Stimulated activated CD8-positive, alpha-beta memory T cell treated with anti-CD3 and anti-CD28 coated beads, Interleukin-12 subunit alpha, Interleukin-12 subunit beta, amount 100 ng/mL, for 1 hour (primary cell): ENCODE measurements at places on chromosomes 4 and X.

- no peak for DNase-seq
Measured at GRCh38 chrX:92260102-92260501, 480.9 kb downstream of the PCDH11X start.

GRCh38 chr4:6278801-6279197 lies 9.1 kb downstream of the WFS1 start:
- DNase-seq: no peak

- DNase-seq: no peak
Measured at GRCh38 chr4:68460085-68460484, 12.8 kb downstream of the TMPRSS11E start.

GRCh38 chr4:98199247-98199646 lies 56.0 kb upstream of the STPG2 start:
- DNase-seq: no peak

GRCh38 chrX:17470136-17470535 lies 95.1 kb downstream of the NHS start:
- DNase-seq: no peak

GRCh38 chr4:111921714-111922113 lies 223.5 kb upstream of the FAM241A start:
- DNase-seq: no peak

- no peak for DNase-seq
Measured at GRCh38 chr4:171288816-171289432, 524.3 kb upstream of the GALNTL6 start.

DNA sequence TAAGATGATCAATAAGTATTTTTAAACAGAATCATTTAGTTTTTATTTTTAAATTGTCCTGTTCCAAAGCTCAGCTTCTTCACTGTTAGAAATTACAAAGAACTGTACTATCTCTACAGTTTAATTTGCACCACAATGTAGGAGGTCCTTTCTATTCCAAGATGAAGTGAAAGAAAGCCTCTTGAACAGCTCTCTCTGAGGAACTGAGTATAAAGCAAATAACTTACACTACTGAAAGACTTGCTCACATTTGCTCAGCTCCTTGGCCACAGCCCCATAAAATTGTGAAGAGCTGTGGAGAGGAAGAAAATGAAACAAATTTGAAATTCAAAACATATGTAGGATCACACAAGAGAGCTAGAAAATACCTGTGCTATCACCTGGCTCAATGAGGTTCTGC lies 68.6 kb downstream of the ENPEP start:
- DNase-seq: no peak

GRCh38 chr4:17817027-17817426 lies 6.2 kb downstream of the NCAPG start:
- DNase-seq: no peak

DNA sequence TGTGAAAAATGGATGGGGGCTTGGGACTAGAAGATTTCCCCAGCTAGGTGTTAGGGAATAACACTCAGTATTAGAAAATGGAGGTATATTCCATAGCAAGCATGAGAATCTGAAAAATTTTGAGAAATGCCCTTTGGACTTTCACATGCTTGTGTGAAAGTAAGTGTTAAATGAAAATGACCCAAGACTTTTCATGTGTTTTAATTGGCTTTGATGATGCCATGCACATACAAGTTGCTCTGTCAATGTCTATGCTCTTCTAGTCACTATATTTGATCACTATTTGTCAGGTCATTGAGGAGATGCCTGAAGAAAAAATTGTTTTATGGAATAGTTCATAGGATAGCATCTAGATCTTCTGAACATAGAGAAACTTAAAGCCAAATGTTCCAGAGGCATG lies 147.6 kb downstream of the SH2D1A start:
- no peak for DNase-seq

DNA sequence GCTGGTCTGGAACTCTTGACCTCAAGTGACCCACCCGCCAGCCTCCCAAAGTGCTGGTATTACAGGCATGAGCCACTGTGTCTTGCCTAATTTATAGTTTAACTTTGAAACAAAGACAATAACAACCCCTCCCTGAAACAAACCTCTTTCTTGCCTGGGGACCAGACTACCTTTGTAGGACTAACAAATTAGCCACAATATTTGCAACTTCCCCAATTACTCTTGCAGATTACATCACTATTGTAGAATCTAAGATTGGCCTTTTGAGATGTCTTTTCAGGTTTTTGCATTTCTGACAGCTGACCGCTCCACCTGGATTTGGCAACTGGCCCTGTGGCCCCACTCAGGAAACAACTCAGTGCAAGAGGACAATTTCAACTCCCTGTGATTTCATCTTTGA lies 84.8 kb downstream of the AKAP4 start:
- no peak for DNase-seq

DNA sequence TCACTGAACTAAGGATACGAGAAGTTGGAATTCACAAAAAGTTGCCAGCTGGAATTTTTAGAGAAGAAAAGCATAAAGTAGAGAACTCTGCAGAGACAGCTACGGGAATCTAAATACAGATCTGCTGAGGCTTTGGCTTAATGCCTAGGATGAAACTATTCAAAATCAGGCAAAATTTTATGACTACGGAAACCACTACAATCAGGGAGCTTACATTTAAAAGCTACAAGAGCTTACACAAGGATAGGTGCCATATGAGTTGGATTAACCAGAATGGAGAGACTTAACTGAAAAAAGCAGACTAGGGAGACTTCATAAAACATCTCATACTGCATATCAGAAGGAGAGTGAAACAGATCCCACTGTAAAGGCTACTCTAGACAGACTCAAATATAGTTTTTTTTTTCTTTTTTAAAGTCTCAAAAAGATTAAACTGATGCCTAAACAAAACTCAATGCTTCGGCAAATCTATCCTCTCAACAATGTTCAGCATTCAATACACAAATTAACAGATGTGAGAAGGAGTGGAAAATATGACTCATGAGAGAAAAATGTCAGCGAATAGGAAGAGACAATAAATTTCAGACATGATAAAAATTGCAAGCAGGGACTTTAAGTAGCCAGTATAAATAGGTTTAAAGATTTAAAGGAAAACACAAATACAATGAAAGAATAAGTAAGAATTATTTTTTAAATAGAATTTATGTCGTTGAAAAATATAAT lies 586.1 kb downstream of the FSTL5 start:
- no peak for DNase-seq

DNA sequence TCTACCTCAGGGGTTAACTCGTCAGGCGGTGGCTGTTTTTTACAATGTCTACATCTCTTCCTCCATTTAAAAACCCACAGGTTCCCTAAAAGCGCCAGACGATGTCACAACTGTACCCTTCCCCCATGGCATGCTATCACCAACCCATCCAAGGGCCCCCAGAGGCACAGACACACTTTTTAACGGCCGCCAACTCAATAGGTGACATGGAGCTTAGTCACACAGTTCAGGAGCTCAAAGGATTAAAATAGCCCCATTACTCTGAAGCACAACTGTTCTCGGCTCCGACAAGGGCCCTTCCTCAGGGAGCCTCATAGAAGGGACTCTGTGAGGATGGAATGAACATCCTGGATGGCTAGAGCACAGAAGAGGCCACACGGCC lies 12.4 kb downstream of the SH3KBP1 start:
- no peak for DNase-seq

DNA sequence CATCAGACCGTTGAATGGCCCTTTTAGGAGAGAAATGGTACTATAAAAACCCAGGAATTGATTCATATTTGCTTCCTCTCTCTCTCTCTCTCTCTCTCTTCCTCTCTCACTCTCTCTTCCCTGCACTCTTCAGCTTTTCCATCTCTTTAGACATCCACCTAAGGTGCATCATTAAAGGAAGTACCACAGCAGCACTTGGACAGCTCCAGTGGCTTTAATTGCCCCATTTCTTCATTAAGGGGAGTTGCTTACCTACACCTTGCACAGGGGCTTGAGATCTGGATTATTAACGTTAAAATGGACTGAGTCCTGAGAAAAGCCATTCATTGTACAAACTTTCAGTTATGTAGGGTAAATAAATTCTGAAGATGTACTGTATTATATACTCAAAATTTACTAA lies 323.6 kb downstream of the AFF2 start:
- no peak for DNase-seq

- no peak for DNase-seq
Measured at GRCh38 chr4:19254486-19254885, 997.2 kb upstream of the SLIT2 start.

GRCh38 chr4:183335369-183335940 lies 13.2 kb upstream of the CLDN24 start:
- no peak for DNase-seq

DNA sequence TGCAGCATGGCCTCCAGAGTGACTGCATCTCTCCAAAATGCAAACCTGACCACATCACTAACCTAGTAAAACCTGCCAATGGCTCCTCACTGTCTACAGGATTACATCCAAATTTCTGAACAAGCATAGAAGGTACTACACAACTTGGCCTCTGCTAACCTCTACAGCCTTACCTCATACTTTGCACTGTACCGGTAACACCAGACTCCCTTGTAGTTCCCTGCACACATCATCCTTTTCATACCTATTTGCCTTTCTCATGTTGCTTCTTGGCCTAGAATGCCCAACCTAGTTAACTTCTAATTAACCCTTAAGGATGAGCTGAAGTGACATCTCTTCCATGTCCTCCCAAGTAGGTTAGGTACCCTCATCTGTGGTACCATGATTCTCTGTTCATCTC lies 33.4 kb upstream of the KCNE5 start:
- DNase-seq: no peak

DNA sequence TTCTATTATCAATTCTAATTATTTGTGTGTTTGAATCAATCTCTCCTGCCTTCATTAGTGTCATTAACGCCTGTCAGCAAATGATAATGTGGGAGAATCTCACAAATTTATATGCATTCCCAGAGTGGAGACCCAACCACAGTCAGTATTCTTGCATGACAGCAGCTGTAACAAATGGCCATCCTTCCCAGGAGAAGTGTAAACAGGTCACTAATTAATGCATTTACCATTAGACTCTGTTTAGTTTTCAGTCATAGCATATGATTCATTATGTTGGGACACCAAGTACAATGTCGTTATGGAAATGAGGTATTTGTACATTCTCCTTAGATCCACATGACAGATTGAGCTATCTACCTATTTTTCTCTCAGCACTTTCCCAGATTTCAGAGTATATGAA lies 50.5 kb downstream of the CT47B1 start:
- no peak for DNase-seq

GRCh38 chrX:9133426-9133825 lies 99.5 kb upstream of the FAM9B start:
- DNase-seq: no peak

- no peak for DNase-seq
Measured at GRCh38 chr4:164058776-164059445, 564.4 kb downstream of the TMA16 start.

DNA sequence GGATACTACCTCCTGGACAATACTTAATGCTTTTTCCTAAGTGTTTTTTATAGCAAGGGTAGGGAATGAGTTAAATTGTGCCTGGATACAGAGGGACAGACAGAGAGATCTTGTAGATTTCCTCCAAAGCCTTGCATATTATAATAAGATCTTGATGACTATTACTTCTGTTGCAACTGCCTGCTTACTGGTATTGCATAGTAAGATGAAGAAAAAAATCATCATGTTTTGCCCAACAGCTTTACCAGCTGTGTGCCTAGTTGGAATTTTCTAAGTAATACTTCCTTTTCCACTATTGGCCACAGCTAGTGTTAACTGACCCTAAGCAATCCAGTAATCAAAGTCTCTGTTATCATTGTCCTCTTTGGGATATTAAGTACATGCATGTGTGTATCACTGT lies 139.0 kb downstream of the DCK start:
- DNase-seq: no peak

- DNase-seq: no peak
Measured at GRCh38 chrX:57573754-57574153, 18.1 kb upstream of the ZXDB start.

- DNase-seq: no peak
Measured at GRCh38 chrX:10597871-10598270, 22.5 kb downstream of the MID1 start.

DNA sequence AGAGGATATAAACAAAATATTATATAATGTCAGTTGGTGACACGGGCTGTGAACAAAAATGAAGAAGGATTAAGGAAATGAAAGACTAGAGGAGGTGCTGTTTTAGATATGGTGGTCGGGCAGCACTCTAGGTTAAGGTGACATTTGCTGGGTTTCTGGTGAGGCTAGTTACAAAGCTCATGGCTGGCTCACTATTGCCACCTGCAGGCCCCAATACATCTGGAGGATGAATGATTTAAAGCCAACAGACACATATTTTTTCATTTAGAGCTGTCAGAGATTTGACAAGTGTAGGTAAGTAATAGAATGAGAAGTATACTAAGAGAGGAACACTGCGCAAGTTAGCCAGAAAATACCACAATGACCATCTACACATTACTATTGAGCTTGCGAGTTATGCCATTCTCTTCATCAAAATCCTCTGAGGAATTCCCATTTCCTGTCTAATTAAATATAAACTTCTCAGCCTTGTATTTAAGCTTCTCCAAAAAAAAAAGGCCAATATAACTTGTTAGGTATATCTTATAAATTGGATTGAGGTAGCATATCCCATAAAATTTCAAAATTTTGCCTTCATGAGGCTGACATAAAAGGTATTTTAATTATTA lies 6.4 kb upstream of the FGG start:
- no peak for DNase-seq

DNA sequence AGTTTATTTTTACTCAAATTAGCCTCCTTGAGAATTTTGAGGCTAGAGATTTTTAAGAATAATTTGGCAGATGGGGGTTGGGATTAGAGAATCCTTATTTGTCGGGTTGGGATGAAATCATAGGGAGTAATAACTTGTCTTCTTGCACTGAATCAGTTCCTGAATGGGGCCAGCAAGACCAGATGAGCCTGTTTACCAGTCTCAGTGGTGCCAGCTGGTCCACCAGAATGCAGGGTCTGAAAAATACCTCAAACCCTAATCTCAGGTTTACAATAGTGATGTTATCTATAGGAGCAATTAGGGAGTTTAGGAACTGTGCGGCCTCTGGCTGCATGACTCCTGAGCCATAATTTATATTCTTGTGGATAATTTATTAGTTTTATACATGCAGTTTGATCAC lies 705.9 kb upstream of the AGA start:
- no peak for DNase-seq

DNA sequence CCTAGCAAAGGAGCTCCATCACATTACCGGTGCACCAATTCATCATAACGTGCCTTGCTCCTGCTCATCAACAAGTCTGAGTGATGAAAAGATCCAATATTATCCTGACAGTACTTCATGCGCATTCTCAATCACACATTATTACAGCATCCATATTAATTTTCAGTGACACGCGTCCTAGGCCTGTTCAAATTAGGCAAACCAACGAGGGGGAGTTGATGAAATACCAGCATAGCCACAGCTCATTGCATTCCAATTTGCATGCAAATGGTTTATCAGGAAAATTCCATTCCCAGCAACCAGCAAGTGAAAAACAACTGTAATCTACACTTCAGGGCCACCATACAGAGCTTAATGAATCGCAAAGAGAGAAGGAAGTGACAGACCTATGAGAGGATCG lies 236.9 kb downstream of the DCLK2 start:
- DNase-seq: no peak

DNA sequence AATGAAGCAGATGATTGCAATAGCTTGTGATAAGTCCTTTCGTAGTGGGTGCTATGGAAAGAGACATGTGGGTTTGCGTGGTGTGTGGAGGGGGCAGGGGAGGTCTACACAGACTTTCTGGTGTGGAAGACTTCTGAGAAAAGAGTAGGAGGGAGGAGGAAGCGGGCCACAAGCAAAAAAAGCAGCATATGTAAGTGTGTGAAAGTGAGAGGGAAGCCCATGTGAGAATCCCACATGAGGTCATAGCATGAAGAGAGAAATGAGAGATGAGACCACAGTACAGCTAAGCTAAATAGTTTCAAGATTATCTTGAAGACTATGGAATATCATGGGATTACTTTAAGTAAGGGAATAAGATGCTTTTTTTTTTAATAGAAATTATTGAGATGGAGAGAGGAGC lies 2039.9 kb upstream of the TENM3 start:
- DNase-seq: no peak
